ENCODE measurements at places on chromosomes 5 and 9. TPM values are rescaled to one million over a fixed set of nuclear protein-coding genes. Genes with fewer than 3 reads are reported as not detected.

DNA sequence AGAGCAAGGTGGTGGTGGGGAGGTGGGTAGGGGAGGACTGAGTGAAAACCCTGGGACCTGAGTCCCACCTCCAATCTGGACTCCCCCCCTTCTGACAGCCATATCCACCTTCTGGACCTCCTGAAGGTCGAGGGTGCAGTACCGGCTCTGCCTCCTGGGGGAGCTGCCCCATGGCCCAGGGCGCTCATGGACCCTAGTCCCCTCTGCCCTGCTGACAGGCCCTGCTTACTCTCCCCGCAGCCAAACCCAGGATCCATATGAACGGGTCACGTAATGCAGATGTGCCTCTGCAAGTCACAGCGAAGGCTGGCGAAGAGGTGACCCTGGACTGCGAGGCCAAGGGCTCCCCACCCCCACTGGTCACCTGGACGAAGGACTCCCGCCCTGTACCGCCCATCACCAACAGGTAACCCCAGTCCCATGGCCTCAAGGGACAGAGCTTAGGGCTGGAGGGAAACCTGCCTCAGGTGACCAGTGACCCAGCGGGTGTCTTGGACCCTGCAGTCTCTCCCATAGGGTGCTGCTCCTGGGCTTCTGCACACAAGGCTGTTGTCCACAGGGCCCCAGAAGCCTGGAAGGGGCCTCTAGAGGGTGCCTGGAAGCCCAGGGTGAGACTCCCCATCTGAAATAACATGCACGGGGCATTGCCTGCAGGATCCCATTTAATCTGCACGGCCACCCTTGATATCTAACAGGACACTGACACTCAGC is 61.7 kb downstream of the HMCN2 start:
- H3K4me1 ChIP-seq: no peaks in the 10 kb centered on the region
- H3K36me3 ChIP-seq: no peaks in the 10 kb centered on the region
- DNase-seq: peak; percentile 49
- no peak overlapping the region for H3K27ac ChIP-seq
- H3K4me3 ChIP-seq: no peak overlapping the region

The MEF2C gene
- total RNA-seq: 75.4 TPM

- peak within 1 kb of the TSS; percentile 99 for H3K27ac ChIP-seq
- H3K4me1 ChIP-seq: peaks cover 20% of the 10 kb centered on the region
- H3K36me3 ChIP-seq: no peaks in the 10 kb centered on the region
- no peaks in the 10 kb centered on the region for H3K27me3 ChIP-seq
- H3K4me3 ChIP-seq: peak within 1 kb of the TSS; percentile 92
These were observed at the start of gene ZNF367 for GRCh38 chr9:96418083-96418919. TSS of gene ZNF367 (minus strand) at chr9:96418370. CDS start at chr9:96418032, 338 bp downstream.

DNA sequence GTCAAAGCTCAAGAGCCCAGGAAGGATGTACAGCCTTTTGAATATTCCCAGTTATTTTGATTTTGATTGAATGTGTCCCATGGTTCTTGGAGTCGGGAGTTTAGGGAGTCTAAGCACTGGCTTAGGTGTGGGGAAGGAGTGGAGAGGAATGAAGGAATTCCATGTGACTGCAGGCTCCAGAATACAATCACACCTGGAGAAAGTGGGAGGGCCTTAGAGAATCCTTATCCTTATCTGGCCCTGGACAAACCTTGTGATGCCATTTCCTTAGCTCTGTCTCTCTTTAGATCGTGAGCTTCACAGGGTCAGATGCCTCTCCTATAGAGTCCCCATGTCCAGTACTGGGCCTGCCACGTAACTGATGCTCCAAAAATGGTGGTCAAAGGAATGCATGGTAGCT is 4.2 kb upstream of the EEIG1 start:
- H3K4me3 ChIP-seq: no peak overlapping the region
- no peak overlapping the region for H3K27ac ChIP-seq
- H3K27me3 ChIP-seq: no peaks in the 10 kb centered on the region
- H3K4me1 ChIP-seq: peaks cover 10% of the 10 kb centered on the region
- H3K36me3 ChIP-seq: no peaks in the 10 kb centered on the region

DNA sequence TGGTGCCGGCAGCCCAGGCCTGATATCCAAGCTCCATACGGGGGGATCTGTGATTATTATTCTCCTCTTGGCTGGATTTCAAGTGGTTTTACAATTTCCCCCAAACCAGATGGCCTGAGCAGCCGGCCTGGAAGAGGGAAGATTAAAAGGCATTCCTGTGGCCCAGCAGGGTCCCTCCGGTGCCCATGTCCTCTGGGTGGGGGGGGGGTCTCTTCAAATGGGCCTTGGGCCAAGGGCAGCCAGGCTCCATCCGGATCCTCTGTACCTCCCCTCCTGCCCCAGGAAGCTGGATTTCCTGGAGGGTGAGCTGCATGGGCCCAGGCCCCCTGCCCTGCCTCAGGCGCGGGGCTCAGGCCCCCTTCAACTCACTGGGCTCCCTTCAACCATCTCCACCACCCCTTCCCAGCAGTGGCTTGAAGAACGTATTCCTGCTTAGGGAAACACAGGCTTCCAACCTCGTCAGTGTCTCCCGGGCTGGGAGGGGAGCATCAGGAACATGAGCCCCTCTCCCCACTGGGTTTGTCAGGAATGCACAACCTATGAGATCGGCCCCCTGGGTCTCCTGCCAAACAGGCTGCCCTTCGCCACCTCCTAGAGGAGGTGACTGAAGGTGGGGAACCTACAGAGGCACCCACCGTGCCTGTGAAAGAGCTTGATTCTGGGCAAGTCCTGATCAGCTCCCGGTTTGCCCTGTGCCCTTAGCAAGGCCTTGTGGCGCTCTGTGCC is 62.9 kb upstream of the ORM1 start:
- H3K36me3 ChIP-seq: no peaks in the 10 kb centered on the region
- H3K27ac ChIP-seq: no peak overlapping the region
- no peak overlapping the region for H3K4me3 ChIP-seq
- no peaks in the 10 kb centered on the region for H3K27me3 ChIP-seq
- no peak for DNase-seq
- no peaks in the 10 kb centered on the region for H3K4me1 ChIP-seq

- no peaks in the 10 kb centered on the region for H3K4me1 ChIP-seq
- H3K4me3 ChIP-seq: no peak overlapping the region
- DNase-seq: peak; percentile 90
- H3K27me3 ChIP-seq: no peaks in the 10 kb centered on the region
- H3K36me3 ChIP-seq: no peaks in the 10 kb centered on the region
- H3K27ac ChIP-seq: no peak overlapping the region
These were observed 30.3 kb downstream of the FGF1 start for GRCh38 chr5:142655339-142656267.

DNA sequence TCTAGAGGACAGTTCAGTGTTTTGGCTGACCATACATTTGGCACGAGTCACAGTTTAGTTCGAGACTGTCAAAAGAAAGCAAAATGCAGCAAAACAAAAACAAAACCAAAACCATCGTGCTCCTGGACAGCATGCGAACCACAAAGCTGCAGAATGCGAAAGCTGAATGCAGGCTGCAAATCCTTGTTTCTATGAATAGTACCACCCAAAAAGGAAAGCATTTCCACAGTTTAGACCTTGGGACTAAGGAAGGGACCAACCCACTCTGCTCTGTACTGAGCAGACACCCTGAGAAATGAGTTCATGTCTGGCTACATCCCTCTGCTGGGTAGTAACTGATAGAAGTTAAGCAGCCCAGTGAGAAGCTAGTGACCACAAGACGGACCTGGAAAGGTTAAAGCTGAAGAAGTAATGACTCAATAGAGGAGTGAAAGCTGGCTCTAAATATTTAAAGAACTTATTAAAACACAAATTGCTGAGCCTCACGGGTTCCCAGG is 3.9 kb downstream of the GCNT4 start:
- H3K27me3 ChIP-seq: no peaks in the 10 kb centered on the region
- no peaks in the 10 kb centered on the region for H3K36me3 ChIP-seq
- DNase-seq: no peak
- H3K4me1 ChIP-seq: no peaks in the 10 kb centered on the region

DNA sequence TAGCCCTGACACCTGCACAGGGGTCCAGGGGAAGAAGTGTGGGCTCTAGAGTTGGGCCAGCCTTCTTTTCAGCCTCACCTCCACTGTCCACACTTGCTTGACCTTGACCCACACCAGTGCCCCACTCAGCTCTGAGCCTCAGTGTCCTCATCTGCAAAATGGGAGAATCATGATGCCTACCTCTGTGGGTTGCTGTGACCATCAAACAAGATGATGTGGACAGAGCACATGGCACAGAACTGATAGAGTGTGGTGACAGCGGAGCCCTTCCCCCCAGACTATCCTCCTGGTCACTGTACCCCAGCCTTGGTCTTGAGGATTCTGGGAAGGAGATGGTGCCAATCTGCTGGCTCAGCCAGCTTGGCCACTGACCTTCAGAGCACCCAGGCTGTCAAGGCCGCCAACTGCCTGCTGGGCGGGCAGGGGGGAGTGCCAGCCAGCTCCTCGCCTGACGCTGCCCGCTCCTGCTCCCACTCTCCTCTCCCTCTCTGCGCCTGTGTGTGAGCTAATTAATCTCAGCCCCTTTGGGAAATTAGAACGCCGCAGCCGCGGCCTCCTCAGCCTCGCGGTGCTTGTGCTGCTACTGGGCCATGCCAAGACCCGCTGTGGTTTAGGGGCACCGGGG is 16.7 kb downstream of the CXXC5 start:
- H3K4me1 ChIP-seq: peaks cover 82% of the 10 kb centered on the region
- H3K36me3 ChIP-seq: no peaks in the 10 kb centered on the region
- H3K27me3 ChIP-seq: no peaks in the 10 kb centered on the region
- peak overlapping the region; percentile 95 for H3K27ac ChIP-seq

The THBS4 gene
- 1.4 TPM for total RNA-seq

GRCh38 chr5:26121338-26121737 is 917.0 kb downstream of the CDH9 start:
- no peak overlapping the region for H3K27ac ChIP-seq
- H3K4me1 ChIP-seq: no peaks in the 10 kb centered on the region
- H3K27me3 ChIP-seq: no peaks in the 10 kb centered on the region
- DNase-seq: no peak
- no peak overlapping the region for H3K4me3 ChIP-seq
- no peaks in the 10 kb centered on the region for H3K36me3 ChIP-seq

The CER1 gene
- total RNA-seq: not detected

- no peaks in the 10 kb centered on the region for H3K27me3 ChIP-seq
- no peak for DNase-seq
- H3K4me1 ChIP-seq: no peaks in the 10 kb centered on the region
- H3K27ac ChIP-seq: no peak overlapping the region
- no peaks in the 10 kb centered on the region for H3K36me3 ChIP-seq
These were observed 97.8 kb upstream of the SPOCK1 start for GRCh38 chr5:137596941-137597340.

- no peaks in the 10 kb centered on the region for H3K27me3 ChIP-seq
- no peaks in the 10 kb centered on the region for H3K36me3 ChIP-seq
- no peak for DNase-seq
- H3K4me3 ChIP-seq: no peak overlapping the region
- no peak overlapping the region for H3K27ac ChIP-seq
These were observed 132.7 kb upstream of the SLC12A2 start for GRCh38 chr5:127950707-127951391.

- no peaks in the 10 kb centered on the region for H3K36me3 ChIP-seq
- peaks cover 10% of the 10 kb centered on the region for H3K4me1 ChIP-seq
- no peak for DNase-seq
- peak overlapping the region; percentile 8 for H3K27ac ChIP-seq
These were observed 201.7 kb downstream of the EFNA5 start for GRCh38 chr5:107469064-107469463.

The AMBP gene
- total RNA-seq: 5.3 TPM

GRCh38 chr9:6930827-6931226 is 173.1 kb downstream of the KDM4C start:
- H3K27ac ChIP-seq: no peak overlapping the region
- H3K4me1 ChIP-seq: peaks cover 12% of the 10 kb centered on the region
- no peaks in the 10 kb centered on the region for H3K27me3 ChIP-seq
- no peaks in the 10 kb centered on the region for H3K36me3 ChIP-seq

Measured in kidney (tissue), 22 donors.